ENCODE measurements at places on chromosomes 2 and 18.

DNA sequence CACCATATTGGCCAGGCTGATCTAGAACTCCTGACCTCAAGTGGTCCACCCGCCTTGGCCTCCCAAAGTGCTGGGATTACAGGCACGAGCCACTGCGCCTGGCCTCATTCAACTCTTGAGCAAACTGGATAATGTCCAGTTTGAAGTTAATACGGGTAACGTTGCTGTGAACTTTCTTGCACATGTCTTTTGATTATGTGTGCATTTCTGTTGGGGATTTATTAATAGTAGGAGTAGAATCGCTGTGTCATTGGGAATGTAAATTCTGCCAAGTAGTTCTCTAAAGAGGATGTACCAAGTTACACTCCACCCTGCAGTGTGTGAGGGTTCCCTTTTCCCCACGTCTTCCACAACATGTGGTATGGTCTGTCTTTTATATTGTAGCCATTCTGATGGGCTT, 6.2 kb downstream of the IMPA2 start:
- H3K27me3 ChIP-seq, result no peaks in the 10 kb centered on the region
- H3K36me3 ChIP-seq, result no peaks in the 10 kb centered on the region
- H3K4me1 ChIP-seq, result peaks cover 6% of the 10 kb centered on the region
- no peak for DNase-seq
- no peak overlapping the region for H3K4me3 ChIP-seq

- no peak overlapping the region for H3K4me3 ChIP-seq
- no peaks in the 10 kb centered on the region for H3K27me3 ChIP-seq
- no peaks in the 10 kb centered on the region for H3K4me1 ChIP-seq
- no peaks in the 10 kb centered on the region for H3K36me3 ChIP-seq
- H3K27ac ChIP-seq, result no peak overlapping the region
These were observed 13.3 kb upstream of the CDH7 start for GRCh38 chr18:65737471-65737955.

- H3K36me3 ChIP-seq, result no peaks in the 10 kb centered on the region
- H3K27ac ChIP-seq, result no peak overlapping the region
- DNase-seq, result no peak
These were observed 955.2 kb upstream of the CELF4 start for GRCh38 chr18:38520786-38521185.

DNA sequence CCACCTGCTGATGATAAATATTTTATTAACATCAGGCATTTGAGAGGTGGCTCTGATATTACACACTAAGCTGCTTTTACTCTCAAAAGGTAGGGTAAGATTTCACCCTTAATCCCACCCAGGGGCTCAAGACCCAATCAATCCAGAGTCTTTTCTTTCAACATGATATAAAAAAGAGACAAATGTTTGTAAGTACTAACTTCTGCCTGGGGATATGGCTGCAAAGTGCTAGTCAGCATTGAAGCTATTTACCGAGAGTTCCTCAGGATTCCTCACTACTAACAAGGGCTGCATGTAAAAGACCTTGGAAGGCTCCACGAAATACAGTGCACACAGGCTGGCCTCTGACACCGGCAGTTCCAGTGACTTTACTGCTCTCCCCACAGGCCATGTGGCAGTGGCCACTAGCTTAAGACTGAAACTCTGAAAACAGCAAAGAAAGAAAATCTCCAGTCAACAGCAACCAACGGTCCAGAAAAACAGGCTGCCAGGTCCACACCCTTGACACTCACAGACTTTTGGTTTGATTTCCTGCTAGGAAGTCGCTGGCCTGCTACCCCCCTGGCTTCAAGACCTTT, 11.2 kb downstream of the MREG start:
- H3K27me3 ChIP-seq, result no peaks in the 10 kb centered on the region
- H3K36me3 ChIP-seq, result peaks cover 6% of the 10 kb centered on the region
- H3K27ac ChIP-seq, result no peak overlapping the region
- DNase-seq, result no peak

DNA sequence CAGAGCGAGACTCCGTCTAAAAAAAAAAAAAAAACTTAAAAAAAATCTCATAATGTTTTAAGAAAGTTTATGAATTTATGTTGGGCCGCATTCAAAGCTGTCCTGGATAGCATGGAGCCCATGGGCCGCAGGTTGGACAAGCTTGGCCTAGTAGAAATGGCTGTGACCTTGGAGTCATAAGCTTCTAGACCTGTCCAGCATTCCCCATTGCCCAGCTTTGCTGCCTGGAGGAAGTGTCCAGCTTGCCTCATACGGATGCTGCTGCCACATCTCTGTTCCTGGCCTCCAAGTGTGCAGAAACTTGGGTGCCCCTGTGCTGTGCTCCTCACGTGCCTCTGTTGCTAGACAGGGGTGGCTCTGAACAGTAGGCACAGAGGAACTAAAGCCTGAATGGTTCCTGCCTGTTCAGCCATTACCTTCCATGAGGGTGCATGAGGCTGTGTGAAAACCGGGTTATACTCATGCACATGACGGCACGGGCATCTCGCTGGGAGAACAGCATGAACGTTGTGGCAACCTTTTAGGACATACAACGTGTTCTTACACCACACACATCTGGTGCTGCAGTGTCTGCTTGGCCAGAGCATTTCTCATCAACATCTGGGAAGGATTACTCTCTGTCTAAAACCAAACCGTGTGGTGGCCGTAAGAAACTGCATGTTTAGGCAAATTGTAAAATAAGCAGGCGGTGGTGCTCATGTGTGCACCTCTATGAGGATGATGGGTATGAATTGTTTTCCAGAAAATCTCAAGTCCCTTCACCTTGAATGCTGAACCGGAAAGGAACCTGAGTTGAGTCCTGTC, 38.2 kb downstream of the FHOD3 start:
- no peaks in the 10 kb centered on the region for H3K36me3 ChIP-seq
- H3K27me3 ChIP-seq, result peaks cover 7% of the 10 kb centered on the region
- H3K4me1 ChIP-seq, result no peaks in the 10 kb centered on the region

- peak overlapping the region; percentile 80 for H3K27ac ChIP-seq
- H3K4me1 ChIP-seq, result peaks cover 31% of the 10 kb centered on the region
- DNase-seq, result no peak
- H3K4me3 ChIP-seq, result peak overlapping the region; percentile 94
These were observed 292 bp downstream of the GMPPA start for GRCh38 chr2:219499058-219499307.

GRCh38 chr2:20157193-20157891, 67.6 kb downstream of the SDC1 start:
- H3K27ac ChIP-seq, result no peak overlapping the region
- no peak overlapping the region for H3K4me3 ChIP-seq
- DNase-seq, result no peak
- no peaks in the 10 kb centered on the region for H3K4me1 ChIP-seq

DNA sequence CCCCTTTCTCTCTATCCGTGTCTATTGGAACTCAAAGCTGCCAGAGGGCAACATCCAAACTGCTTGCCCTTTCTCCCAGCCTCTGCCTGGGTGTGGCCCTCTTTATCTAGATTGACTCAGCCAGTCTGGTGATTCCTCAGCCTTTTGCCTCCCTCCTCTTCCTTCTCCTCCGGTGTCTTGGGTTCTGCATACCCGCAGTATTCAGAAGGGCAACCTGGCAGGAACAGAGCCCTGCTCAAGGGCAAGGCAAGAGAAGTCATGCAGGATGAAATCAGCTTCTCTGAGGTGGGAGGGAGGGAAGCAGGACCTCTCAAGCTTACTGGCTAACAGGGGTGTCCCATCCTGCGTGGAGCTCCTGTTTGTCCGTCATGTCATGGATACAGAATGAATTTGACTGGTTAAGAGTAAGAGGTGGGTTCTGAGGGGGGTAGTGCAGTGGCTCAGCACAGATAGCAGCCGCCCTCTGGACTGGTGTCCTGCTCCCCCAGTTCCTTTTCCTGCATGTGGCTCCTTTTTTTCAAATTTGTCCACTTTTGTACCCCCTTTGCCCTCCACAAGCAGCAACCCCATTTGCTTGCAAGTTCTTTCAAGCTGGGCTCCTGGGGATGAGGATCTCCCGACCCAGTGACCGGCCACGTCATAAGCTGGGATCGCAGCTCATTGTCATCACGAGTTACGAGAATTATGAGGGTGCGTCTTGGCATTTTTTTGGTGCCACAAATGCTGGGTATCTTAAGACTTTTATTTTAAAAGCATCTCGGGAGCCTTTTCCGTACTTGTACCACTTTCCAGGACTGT, 154.1 kb downstream of the FHOD3 start:
- no peak overlapping the region for H3K27ac ChIP-seq
- no peaks in the 10 kb centered on the region for H3K4me1 ChIP-seq
- H3K27me3 ChIP-seq, result peaks cover 13% of the 10 kb centered on the region
- H3K36me3 ChIP-seq, result no peaks in the 10 kb centered on the region

DNA sequence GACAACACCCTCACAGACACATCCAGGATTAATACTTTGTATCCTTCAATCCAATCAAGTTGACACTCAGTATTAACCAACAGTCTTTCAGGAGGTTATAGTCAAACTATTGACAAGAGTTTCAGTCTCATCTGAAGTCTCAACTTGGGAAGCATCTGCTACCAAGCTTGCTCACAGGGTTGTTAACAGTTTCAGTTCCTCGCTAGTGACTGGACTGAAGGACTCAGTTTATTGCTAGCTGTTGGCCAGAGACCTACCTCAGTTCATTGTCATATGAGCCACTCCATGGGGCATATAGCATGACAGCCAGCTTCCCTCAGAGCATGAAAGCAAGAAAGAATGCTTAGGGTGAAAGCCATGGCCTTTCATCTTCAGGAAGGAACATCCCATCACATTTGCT, 228.6 kb downstream of the EPHA4 start:
- no peak overlapping the region for H3K27ac ChIP-seq
- no peaks in the 10 kb centered on the region for H3K4me1 ChIP-seq
- no peaks in the 10 kb centered on the region for H3K36me3 ChIP-seq
- no peaks in the 10 kb centered on the region for H3K27me3 ChIP-seq
- no peak overlapping the region for H3K4me3 ChIP-seq

GRCh38 chr2:78928502-78928901, 97.0 kb upstream of the REG3G start:
- H3K27ac ChIP-seq, result no peak overlapping the region
- no peaks in the 10 kb centered on the region for H3K27me3 ChIP-seq
- H3K4me1 ChIP-seq, result no peaks in the 10 kb centered on the region
- no peak for DNase-seq
- H3K36me3 ChIP-seq, result no peaks in the 10 kb centered on the region

DNA sequence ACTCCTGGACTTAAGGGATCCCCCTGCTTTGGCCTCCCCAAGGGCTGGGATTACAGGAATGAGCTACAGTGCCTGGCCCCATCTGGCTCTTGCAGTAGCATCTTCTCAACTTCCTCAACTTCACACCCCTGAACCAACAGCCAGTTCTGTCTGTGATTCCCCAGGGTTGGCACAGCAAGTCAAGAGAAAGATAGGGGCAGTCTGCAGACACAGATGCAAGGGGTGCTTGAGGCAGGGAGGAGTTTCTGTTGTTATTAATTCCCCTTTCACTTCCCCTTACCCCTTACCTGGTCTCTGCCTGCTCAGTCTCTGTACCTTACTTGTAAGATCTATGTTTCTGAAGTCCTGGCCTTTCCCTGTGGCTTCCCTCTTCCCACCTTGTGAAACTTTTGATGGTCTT, 54.1 kb upstream of the MEX3C start:
- H3K4me1 ChIP-seq, result no peaks in the 10 kb centered on the region
- H3K27ac ChIP-seq, result no peak overlapping the region
- DNase-seq, result no peak
- peaks cover 10% of the 10 kb centered on the region for H3K27me3 ChIP-seq
- H3K36me3 ChIP-seq, result no peaks in the 10 kb centered on the region

DNA sequence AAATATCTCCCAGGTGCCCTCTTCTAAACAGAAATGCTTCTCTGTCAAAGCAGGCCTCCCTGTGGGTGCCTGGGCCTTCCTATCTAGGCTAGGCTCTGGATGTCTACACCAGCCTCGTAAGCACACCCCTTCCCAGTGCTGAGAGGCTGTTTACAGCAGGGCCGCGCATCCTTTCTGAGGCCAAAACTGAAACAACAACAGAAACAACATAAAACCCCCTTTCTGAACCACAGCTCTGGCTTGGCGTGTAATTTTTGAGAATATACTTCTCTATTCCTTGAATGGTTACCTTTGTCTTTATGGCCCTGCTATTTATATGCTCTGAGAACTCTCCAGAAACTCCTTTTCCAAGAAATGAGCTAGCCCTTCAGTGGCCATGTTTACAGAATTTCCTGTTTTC, 118.4 kb downstream of the BCL2L11 start:
- H3K4me3 ChIP-seq, result no peak overlapping the region
- H3K27ac ChIP-seq, result no peak overlapping the region
- H3K36me3 ChIP-seq, result no peaks in the 10 kb centered on the region
- H3K4me1 ChIP-seq, result no peaks in the 10 kb centered on the region

- no peaks in the 10 kb centered on the region for H3K4me1 ChIP-seq
- H3K27me3 ChIP-seq, result no peaks in the 10 kb centered on the region
- DNase-seq, result no peak
- no peak overlapping the region for H3K4me3 ChIP-seq
- H3K27ac ChIP-seq, result no peak overlapping the region
These were observed 441.2 kb upstream of the ZNF804A start for GRCh38 chr2:184157141-184157540.

DNA sequence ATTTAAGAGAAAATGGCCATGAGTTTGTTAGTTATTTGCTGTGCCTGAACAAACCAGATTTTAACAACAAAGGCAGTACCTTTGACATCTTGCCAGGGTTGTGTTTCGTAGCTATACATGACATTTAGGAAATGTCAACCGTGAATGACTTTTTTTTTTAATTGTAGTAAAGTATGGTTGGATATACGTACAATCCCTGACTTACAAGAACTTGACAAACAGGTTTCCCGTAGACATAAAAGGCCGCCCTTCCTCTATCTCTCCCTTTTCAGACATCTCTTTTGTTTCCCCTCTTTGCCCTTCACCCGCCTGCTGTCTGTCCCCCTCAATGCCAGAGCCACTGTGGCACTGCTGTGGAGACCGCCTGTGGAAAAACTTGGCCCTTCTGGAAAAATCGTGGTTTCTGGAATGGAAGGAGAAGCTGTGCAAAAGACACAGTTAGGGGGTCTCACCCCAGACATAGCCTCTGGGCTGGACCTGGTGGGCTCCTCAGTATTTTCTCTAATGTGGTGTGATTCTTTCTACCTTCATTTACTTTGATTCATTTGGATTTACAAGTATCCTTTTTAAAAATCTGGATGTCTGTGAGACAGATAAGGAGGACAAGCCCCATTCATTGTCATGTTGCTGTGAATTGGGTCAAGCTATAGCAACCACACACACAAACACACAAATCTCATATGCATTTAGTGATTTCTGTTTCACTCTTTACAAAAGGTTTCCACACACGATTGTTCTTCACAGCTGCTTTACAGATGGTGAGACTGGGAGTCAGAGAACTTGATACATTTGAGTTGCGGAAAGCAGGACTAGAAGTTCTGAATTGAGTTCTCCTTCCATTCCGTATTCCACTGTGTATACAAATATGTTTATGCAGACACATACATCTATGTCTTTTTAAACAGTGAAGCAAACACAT, 48.6 kb downstream of the SPATS2L start:
- peaks cover 4% of the 10 kb centered on the region for H3K27me3 ChIP-seq
- H3K4me3 ChIP-seq, result no peak overlapping the region
- no peak overlapping the region for H3K27ac ChIP-seq

Data from activated naive CD8-positive, alpha-beta T cell treated with anti-CD3 and anti-CD28 coated beads for 36 hours (primary cell).